ENCODE measurements at places on chromosomes 12 and 14.

DNA sequence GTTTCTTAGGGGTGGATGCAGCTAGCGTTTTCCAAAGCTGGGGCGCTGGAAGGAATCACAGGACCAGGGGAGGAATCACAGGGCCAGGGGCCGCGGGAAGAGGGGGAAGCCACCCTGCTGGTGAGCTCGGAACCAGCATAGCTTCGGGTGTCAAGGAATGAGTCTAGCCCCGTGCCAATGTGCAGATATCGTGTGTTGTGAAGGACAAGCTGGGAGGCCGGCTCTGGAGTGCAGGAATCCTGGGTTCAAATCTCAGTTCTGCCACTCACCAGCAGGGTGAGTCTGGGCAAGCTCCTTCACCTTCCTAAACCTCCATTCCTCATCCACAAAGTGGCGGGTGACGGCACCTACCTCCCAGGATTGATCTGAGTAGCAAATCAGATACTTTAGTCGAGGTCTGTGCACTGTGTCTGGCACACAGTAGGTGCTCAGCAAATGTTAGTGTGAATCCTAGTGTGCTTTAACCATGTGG is 53.6 kb upstream of the RIN3 start:
- H3K27ac ChIP-seq, result peak overlapping the region; percentile 51
- DNase-seq, result no peak
- H3K4me3 ChIP-seq, result no peak overlapping the region
- H3K27me3 ChIP-seq, result no peaks in the 10 kb centered on the region
- H3K4me1 ChIP-seq, result no peaks in the 10 kb centered on the region

DNA sequence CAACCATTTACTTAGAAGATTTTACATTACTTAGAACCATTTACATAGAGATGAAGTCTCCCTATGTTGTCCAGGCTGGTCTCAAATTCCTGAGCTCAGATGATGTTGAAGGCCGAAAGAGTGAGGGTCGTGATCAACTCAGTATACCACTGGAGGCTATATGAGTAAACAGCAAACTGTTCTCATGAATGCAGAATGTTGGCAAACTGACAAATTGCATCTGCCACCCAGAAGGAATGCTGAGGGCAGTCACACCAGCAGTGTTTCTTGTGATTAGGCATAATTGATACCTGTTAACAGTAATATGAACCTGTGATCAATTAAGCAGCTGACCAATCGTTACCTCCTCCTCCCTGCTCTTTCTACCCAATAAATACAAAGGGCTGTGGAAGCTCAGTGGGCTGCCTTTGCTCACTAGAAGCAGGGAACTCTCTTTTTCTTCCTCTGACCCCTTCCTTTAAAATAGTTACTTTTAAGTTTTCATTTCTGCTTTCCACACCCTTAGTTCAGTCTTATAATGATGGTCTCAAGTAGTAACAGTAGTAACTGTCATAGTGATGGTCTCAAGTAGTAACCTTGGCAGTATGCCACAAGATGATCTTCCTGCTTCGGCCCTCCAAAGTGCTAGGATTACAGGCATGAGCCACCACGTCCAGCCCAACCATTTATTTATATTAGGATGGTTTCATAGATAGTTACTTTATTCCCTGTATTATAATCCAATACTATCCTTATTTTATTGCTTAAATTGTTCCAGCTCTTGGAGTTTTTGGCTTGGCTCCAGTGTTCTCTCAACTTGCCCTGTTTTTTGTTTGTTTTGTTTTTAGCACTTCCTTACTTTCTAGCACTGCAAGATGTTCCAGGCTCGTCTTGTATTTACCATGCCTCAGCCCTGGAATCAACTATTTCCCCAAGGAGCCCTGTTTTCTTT is 25.8 kb downstream of the LIMA1 start:
- H3K4me3 ChIP-seq, result no peak overlapping the region
- H3K27ac ChIP-seq, result peak overlapping the region; percentile 41
- peaks cover 7% of the 10 kb centered on the region for H3K4me1 ChIP-seq
- H3K36me3 ChIP-seq, result no peaks in the 10 kb centered on the region
- no peaks in the 10 kb centered on the region for H3K27me3 ChIP-seq
- no peak for DNase-seq

GRCh38 chr14:98137131-98138025 is 1134.6 kb downstream of the BCL11B start:
- H3K27ac ChIP-seq, result no peak overlapping the region
- H3K27me3 ChIP-seq, result peaks cover 3% of the 10 kb centered on the region
- no peak for DNase-seq
- H3K4me1 ChIP-seq, result no peaks in the 10 kb centered on the region
- H3K4me3 ChIP-seq, result no peak overlapping the region
- no peaks in the 10 kb centered on the region for H3K36me3 ChIP-seq

GRCh38 chr12:91841822-91842221 is 303.8 kb downstream of the BTG1 start:
- H3K27me3 ChIP-seq, result no peaks in the 10 kb centered on the region
- H3K4me1 ChIP-seq, result no peaks in the 10 kb centered on the region
- H3K27ac ChIP-seq, result no peak overlapping the region
- no peak for DNase-seq
- no peaks in the 10 kb centered on the region for H3K36me3 ChIP-seq

DNA sequence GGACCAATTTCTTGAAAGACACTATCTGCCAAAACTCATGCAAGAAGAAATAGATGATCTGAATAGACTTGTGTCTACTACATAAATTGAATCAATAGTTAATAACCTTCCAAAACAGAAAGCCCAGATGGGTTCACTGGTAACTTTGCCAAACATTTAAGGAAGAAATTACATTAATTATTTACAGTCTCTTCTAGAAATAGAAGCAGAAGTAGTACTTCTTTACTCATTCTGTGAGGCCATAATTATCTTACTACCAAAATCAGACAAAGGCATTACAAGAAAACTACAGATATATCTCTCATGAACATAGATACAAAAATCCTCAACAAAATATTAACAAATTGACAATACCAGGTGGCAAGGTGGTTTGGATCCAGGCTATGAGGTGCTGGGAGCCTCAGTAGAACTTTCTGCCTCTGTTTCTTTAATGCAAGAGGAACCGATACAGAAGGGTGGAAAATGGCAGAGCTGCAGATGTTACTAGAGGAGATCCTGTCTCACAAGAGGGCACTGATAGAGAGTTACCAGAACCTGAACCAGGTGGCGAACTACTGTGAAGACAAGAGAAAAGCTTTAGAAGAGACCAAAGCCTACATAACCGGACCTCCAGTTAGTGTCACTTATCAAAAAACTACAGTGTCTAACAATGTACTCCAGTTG is 33.7 kb upstream of the KTN1 start:
- no peaks in the 10 kb centered on the region for H3K4me1 ChIP-seq
- DNase-seq, result no peak
- no peak overlapping the region for H3K27ac ChIP-seq
- no peak overlapping the region for H3K4me3 ChIP-seq
- H3K27me3 ChIP-seq, result no peaks in the 10 kb centered on the region

DNA sequence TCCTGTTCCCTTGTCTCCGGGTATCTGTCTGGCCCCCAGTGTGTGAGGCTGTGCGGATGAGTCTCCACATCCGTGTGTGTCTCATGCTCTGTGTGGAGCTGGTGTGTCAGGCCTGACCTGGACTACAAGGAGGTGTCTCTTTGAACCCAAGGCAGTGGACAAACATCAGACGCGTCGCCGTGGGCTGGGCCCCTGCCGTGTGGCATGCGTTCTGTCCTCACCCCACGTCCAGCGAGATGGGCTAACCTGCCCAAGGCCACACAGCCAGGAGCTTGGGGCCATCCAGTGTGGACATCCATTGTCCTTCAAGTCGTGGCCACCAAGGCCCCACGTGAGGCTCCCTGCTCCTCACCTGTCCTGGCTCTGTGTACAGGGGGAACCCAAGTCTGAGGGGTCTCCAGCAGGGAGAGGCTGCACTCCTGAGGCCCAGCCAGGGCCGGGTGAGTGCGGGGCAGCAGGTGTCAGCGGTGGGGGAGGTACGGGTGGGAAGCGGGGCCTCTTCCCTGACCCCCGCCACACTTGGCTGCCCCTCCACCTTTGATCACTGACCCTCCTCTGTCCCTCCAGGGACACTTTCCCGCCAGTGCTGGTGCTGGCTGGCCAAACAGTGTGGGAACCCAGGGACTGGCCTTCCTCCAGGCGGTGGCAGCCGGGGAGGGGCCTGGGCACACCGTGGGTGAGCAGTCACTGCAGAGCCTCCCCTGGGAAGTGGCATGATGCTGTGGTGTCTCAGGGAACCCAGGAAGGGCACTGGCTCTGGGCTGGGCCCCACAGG is 48.5 kb downstream of the CYP46A1 start:
- H3K4me1 ChIP-seq, result peaks cover 7% of the 10 kb centered on the region
- no peaks in the 10 kb centered on the region for H3K27me3 ChIP-seq
- no peaks in the 10 kb centered on the region for H3K36me3 ChIP-seq

DNA sequence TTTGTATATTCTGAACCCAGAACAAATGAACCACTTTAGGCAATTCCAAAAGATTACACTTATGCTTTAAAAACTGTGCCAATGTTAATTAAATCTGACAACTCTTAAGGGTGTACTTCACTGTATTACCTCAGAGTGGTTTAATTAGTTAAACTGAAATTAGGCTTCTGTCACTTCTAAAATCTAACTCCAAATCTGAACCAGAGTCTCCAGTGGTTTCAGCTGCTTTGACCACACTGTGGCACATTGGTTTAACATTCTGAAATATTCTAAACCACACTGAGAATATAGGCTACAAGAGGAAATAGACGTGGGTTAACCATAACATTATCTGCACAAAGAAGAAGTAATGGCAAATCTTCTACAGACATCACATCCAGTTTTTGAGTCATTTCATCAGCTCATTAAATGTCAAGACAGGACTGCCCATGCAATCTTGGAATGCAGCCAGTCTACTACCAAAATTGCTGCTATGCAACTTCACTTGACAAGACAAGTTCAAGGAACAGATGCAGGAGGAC is 94.8 kb downstream of the LRP6 start:
- H3K4me3 ChIP-seq, result no peak overlapping the region
- no peak overlapping the region for H3K27ac ChIP-seq
- no peaks in the 10 kb centered on the region for H3K27me3 ChIP-seq
- no peak for DNase-seq
- peaks cover 5% of the 10 kb centered on the region for H3K4me1 ChIP-seq
- no peaks in the 10 kb centered on the region for H3K36me3 ChIP-seq

DNA sequence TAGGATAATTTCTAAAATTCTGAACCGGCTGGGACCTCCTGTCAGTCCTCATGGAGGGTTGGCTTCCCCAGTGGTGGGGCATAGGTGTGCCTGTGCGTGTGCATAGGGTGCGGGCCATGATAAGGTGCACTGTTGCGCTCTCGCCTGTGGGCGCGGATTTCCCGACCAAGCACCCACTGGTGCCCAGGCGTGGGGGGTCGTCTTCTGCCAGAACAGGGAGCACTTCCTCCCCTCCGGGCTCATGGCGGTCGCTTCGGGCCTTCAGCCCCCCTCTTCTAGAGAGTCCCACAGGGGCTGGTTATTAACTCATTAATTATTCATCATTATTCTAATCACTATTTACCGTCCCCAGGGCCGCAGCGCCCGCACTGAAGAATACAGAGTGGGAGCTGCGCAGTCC is 2.8 kb downstream of the C1QL4 start:
- no peak for DNase-seq
- H3K27me3 ChIP-seq, result peaks cover 13% of the 10 kb centered on the region
- H3K4me1 ChIP-seq, result peaks cover 14% of the 10 kb centered on the region
- H3K4me3 ChIP-seq, result no peak overlapping the region
- no peaks in the 10 kb centered on the region for H3K36me3 ChIP-seq

Data from liver (tissue), 10 donors.